Activated CD8-positive, alpha-beta memory T cell treated with anti-CD3 and anti-CD28 coated beads for 24 hours (primary cell): ENCODE measurements at places on chromosomes 2 and 18.

- DNase-seq = no peak
Observed at GRCh38 chr2:125243074-125243473, 1218.0 kb downstream of the CNTNAP5 start.

- peak; percentile 80 for DNase-seq
Observed at GRCh38 chr2:86821306-86821705, 30.6 kb upstream of the CD8A start.

- no peak for DNase-seq
Observed at GRCh38 chr18:13835202-13835601, 11.3 kb downstream of the MC5R start.

DNA sequence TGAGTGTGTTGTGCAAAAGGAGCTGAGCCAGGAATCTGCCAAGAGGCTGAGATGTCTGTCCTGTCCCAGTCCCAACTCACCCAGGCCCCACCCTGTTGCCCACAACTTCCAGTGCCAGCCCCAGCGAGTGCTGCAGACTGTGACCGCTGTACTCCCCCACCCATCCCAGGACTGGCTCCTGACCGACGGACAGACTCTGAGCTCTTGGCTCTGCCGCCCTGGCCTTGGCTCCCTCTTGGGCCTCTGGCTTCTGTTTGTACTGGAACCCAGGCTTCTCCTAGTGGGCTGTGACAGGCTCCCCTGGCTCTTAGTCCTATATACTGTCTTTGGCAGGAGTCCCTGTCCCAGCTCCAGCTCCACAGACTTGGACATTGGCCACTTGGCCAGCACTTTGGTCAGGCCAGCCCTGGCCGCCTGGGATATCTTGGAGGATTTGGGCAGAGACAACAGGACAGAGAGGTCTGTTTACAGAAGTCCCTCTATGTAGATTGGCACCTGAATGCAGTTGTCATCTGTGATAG is 41.1 kb downstream of the ACOXL start:
- no peak for DNase-seq

GRCh38 chr2:239321596-239322415 is 79.0 kb downstream of the HDAC4 start:
- DNase-seq = peak; percentile 79

DNA sequence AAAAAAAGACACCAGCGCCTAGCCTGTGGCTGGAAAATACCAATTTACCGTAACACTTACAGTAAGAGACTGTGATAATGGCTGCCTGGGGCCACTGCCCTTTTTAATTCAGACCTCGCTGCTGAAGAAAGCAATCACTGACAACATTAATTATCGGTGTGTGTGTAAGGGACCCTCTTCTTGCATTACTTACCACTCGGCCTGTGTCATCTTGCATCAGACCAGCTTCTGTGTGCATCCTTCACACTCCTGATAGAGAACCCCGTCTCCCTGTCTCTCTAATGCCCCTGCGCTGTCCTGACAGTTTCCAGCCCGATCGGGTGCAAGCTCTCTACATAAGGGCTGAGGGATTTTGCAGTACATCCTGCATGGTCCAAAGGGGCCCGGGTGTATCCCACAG is 124.4 kb downstream of the ZNF516 start:
- no peak for DNase-seq

DNA sequence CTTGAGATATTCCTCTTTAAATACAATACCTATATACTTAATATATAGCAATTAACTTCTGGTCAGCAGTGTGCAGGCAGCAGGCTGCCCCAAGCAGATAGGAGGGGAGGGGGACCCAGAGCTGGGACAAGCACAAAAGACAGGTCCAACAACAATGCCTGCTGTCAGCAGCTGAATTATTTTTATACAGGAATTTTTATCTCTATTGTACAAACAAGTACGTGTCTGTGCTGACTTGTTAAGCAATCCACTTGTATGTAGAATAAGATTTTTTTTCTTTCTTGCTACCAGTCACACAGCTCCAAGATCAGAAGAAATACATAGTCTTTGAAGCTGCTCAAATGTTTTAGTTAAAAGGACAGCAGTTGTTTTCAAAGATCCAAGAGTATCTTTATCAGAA is 16.7 kb downstream of the BCL11A start:
- no peak for DNase-seq

- no peak for DNase-seq
Observed at GRCh38 chr2:29347774-29348461, 232.7 kb downstream of the CLIP4 start.

GRCh38 chr2:22817197-22817596 is 567.8 kb upstream of the KLHL29 start:
- no peak for DNase-seq

DNA sequence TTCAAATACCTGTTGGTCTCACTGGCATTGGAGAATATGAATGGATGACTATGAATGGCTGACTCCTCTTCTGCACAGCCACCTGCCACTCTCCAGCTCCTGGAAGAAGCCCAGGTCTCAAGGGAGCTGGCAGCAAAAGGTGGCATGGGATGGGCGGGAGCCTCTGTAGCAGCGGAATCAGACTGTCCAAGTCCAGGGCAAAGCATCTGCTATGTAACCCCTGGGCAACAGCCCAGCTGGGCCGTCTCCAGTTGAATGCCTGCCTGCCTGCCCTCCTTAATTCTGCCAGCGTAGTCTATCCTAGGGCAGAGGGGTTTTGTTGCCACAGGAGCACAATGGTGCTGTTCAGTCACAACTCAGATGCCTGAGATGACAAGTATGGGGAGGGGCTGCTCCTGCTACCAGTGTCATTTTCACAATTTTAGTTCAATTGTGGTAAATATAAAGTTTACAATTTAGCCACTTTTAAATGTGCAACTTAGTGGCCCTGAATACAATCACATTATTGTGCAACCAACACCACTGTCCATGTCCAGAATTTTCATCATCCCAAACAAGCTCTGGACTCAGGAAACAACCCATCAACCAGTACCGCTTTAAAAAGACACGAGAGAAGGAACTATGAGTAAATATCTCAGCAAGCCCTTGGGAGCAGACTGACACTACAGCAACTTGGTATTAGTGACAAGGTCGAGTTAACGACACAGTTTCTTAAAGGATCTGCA is 115.2 kb downstream of the MYO5B start:
- DNase-seq = no peak

DNA sequence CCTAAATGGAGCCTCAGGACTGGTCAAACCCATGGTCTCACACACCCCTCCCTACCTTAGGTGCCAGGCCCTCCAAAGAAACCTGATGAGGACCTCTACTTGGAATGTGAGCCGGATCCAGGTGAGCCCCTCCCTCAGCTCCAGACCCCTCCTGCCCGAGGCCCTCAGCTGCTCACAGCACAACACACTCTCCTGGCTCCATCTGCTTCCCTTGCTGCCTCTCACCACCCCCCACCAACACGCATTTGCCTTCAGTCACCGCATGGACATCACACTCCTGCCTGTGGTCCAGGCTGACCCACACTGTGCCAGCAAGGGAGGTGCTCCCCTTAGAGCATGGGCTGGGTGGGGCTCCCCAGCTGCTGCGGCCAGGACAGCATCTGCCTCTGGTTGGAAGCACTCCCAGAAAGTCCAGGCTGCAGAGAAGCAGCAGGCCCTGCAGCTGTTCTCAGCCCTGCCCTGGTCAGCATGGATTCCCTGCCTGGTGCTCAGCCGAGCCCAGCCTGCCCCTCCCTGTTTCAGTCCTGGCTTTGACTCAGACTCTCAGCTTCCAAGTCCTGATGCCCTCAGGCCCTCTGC is 15.1 kb downstream of the SH2D6 start:
- DNase-seq = no peak

DNA sequence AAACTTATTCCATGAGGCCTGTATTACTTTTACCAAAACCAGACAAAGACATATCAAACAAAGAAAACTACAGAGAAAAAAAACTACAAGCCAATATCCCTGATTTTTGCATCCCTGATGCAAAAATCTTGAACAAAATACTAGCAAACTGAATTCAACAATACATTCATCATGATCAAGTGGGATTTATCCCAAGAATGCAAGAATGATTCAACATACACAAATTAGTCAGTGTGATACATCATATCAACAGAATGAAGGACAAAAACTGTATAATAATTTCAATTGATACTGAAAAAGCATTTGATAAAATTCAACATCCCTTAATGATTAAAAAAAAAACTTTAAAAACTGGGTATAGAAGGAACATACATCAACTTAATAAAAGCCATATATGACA is 106.8 kb downstream of the SLC39A10 start:
- DNase-seq = no peak

- no peak for DNase-seq
Observed at GRCh38 chr2:523698-524270, 153.4 kb downstream of the TMEM18 start.

- no peak for DNase-seq
Observed at GRCh38 chr2:241482126-241482955, 26.0 kb downstream of the STK25 start.

GRCh38 chr18:48727681-48728080 is 188.8 kb downstream of the CTIF start:
- DNase-seq = no peak

DNA sequence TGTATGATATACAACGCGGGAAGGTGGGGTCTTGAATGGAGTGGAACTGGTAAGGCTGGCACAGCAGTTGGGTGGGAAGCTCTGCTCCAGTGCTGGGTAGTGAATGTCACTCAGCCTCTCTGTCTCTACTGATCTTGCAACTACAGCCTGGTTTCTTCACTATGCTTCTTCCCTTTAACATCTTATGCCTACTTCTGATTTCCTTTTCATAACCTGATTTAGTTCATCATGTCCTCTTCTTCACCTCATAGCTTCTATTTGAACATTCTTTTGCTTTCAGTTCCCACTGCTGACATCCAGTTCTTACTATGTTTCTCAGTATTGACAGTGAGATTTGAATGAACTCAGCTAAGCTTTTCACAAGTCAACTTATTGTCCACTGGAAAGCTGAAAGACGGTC is 286.2 kb downstream of the ARL6IP6 start:
- DNase-seq = no peak

GRCh38 chr2:197700960-197701359 is 4.2 kb upstream of the MARS2 start:
- DNase-seq = no peak

GRCh38 chr2:98948956-98949739 is 13.1 kb upstream of the CRACDL start:
- no peak for DNase-seq

DNA sequence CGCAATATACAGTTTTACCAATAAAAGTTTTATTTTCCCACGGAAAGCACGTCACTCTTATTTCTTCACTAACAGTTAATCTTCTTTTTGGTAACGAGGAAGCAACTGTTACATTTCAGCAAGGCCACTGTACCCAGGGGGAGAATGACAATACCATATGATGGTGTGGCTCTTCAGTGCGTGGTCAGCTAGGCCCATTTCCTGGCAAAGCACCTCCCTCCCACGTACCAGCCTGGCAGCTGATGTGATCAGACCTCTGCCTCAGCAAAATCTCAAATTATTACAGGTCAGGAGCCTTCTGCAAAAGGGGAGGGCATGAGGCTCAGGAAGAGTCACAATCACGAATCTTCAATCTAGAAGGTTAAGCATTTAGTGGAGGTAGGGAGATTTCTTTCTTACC is 55.4 kb downstream of the KLF7 start:
- no peak for DNase-seq

GRCh38 chr18:50034029-50034428 is 160.9 kb downstream of the MYO5B start:
- DNase-seq = no peak

GRCh38 chr2:21256006-21256405 is 132.2 kb downstream of the TDRD15 start:
- DNase-seq = no peak

DNA sequence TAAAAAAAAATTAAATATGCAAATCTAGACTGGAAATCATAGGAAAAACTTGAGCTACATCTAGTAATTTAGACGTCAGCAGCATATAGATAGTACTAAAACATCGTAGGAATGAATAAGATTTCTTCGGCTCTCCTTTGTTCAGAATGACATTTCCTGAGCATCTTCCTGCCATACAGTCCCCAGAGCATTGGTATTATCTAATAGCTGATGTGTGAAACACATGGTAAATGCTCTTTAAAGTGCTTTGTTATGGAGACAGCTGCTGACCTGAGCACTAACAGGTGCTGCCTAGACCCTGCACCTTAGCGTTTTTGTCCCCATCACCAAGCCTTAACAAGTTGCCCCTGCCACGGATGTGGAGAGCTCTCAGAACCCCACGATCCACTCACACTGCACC is 692.3 kb upstream of the PIK3C3 start:
- no peak for DNase-seq

DNA sequence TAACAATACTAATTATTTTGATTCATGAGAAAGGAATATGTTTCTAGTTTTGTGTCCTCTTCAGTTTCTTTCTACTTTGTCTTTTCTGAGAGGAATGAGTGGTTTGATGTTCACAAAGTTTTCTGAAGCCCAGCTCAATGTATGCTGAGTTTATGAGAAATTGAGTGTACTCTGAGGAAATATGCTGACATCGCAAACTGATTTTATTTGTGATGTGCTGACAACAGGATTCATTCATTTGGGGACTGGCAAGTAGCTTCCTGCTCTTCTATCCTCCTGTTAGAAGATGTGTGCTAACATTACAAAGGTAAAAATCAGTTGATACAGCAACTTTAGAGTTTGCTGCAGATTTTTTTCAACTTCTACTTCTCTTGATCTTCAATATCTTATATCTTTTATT is 403.2 kb upstream of the CDH19 start:
- no peak for DNase-seq

DNA sequence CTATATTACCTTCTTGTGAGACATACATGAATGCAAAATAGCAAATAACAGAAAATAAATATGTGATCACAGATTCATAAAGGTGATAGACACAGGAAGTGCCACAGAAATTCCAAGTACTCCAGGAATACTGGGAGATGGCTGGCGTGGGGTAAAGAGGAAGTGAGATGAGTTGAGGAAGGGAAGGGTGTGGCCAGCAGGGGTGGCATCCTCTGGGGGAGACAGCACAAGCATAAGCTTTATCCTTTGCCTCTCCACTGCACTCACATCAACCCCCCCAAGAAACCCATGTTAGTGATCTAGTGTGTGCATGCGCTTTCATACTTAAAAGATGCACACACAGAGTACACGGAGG is 94.8 kb upstream of the B3GNT7 start:
- no peak for DNase-seq

DNA sequence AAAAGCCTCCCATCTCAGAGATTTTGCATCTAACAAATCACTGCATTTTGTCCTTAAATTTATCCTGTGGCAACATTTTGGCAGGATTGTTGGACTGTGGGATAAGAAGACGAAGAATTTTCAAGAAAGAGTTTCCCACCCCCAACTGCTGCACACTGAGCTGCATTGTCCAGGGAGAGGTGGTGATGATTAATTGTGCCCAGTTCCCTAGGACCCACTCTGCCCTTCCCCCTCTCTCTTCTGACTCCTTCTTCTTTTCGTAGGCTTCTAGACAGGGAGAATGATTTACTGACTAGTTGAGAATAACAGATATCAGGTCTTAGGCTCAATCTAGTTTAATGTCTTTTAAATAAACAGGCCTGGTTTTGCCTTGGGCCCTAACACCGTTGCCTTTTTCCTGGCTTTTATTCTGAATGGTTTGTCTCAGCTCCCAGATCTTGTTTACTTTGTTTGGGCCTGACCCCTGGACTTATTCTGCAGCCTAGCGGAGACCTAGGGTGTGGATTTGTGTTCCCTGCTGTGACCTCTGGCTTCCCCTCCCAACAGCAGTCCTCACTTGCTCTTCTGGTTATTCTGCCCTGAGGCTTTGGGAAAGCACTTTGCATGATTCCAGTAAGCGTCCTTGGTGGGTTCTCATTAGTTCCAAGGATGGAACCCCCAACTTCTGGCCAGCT is 233.3 kb downstream of the INSIG2 start:
- DNase-seq = no peak
